ENCODE measurements at places on chromosomes 5 and 9. TPM values are rescaled to one million over a fixed set of nuclear protein-coding genes. Genes with fewer than 3 reads are reported as not detected.

GIN1 gene
- total RNA-seq: 7.2 TPM

NMUR2 gene
- total RNA-seq: not detected

NFIB gene
- total RNA-seq: 0.18 TPM

TMEM252 gene
- total RNA-seq: not detected

STK32A gene
- total RNA-seq: not detected

IQGAP2 gene
- 28.2 TPM for total RNA-seq

DNA sequence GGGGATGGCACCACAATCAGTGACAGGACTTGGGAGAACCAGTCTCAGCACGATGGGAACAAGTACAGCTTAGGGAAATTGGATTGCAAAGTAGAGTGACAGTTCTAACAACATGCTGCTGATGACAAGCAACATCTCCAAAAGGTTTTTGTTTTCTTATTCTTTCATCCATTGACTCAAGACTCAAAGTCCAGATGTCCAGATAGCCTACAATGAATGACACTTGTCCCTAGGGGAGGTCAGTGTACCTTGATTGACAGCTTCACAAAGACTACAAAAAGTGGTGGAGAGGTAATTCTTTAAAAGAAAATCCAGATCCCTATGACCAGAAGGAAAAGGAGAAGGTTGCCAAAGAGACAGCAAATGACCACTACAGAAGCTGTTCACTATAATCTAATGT is 323.9 kb downstream of the TMEM232 start:
- H3K36me3 ChIP-seq: no peaks in the 10 kb centered on the region
- no peak overlapping the region for H3K27ac ChIP-seq
- DNase-seq: no peak
- H3K27me3 ChIP-seq: no peaks in the 10 kb centered on the region
- no peaks in the 10 kb centered on the region for H3K4me1 ChIP-seq
- H3K4me3 ChIP-seq: no peak overlapping the region

- no peaks in the 10 kb centered on the region for H3K27me3 ChIP-seq
- no peaks in the 10 kb centered on the region for H3K36me3 ChIP-seq
- no peaks in the 10 kb centered on the region for H3K4me1 ChIP-seq
- H3K4me3 ChIP-seq: no peak overlapping the region
- H3K27ac ChIP-seq: no peak overlapping the region
- no peak for DNase-seq
Observed at GRCh38 chr5:120017513-120017912, 388.2 kb downstream of the FAM170A start.

DNA sequence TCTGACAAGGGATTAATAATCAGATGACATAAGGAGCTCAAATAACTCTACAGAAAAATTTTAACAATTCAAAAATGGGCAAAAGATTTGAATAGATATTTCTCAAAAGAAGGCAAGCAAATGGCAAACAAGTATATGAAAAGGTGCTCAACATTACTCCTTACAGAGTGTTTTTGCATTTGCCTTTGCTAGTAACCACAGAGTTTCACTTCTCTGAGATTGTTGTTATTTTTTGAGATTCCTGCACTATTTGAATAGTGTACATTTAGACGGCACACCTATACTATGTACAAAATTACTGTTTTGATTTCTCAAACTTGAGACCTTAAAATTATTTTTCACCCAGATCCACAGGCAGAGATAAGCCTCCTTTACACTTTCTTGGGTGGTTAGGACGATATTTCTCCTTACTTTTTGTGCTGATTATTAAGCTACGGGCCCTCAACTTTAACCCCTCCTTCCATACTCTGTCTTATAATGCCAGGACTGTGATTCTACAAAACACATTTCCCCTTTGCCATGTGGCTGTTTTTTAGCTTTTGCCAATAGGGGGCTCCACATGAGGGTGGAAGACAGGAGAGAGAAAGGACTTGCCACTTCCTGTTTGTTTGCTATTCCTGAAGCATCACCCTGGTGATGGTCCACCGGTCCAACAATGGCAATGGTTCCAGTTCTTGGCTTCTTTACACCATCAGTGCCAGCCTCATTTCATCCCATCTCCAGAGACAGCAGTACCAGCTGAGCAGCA is 65.0 kb upstream of the DAP start:
- DNase-seq: no peak
- H3K27me3 ChIP-seq: no peaks in the 10 kb centered on the region
- no peak overlapping the region for H3K27ac ChIP-seq
- no peak overlapping the region for H3K4me3 ChIP-seq
- H3K36me3 ChIP-seq: no peaks in the 10 kb centered on the region

GRCh38 chr9:136671646-136672430 is 9.1 kb downstream of the EGFL7 start:
- DNase-seq: no peak
- no peaks in the 10 kb centered on the region for H3K36me3 ChIP-seq
- H3K4me3 ChIP-seq: no peak overlapping the region
- H3K27me3 ChIP-seq: no peaks in the 10 kb centered on the region
- H3K27ac ChIP-seq: no peak overlapping the region
- H3K4me1 ChIP-seq: no peaks in the 10 kb centered on the region

- peak within 1 kb of the TSS; percentile 42 for H3K4me3 ChIP-seq
- H3K27me3 ChIP-seq: peaks cover 9% of the 10 kb centered on the region
- no peaks in the 10 kb centered on the region for H3K4me1 ChIP-seq
Observed at GRCh38 chr5:58582803-58583491, at the start of gene RAB3C. TSS of gene RAB3C (plus strand) at chr5:58583075. CDS start at chr5:58583209, 134 bp downstream.

- no peak overlapping the region for H3K4me3 ChIP-seq
- no peak overlapping the region for H3K27ac ChIP-seq
- no peaks in the 10 kb centered on the region for H3K27me3 ChIP-seq
- H3K36me3 ChIP-seq: no peaks in the 10 kb centered on the region
Observed at GRCh38 chr5:56330806-56331205, 97.7 kb upstream of the ANKRD55 start.

DNA sequence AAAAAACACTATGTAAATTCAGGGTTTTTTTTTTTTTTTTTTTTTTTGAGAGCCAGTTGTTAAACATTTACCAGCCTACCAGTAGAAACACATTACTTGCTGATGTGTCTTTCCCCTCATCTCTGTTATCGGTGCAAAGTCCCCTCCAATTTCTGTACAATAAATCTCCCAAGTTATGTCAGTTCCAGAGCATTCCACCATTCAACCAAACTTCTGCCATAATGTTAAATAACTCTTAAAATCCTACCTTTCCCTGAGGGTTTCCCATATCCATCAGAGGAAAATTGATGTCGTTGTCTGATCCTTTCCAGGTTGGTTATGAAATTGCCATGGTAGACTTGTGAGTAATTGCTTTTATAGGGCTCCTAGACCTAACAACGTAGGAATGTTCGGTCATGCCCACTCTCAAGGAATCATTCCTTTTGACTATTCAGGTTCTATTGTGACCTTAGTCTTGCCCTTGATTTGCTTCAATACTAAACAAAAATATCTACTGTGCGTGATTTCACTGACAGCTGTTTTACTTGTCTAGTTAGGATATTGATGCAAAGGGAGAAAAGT is 5.6 kb upstream of the PPP2R2B start:
- no peak for DNase-seq
- H3K36me3 ChIP-seq: no peaks in the 10 kb centered on the region
- H3K27ac ChIP-seq: no peak overlapping the region
- no peaks in the 10 kb centered on the region for H3K27me3 ChIP-seq

GRCh38 chr9:134047868-134048581 is 19.8 kb downstream of the BRD3 start:
- no peak overlapping the region for H3K4me3 ChIP-seq
- peaks cover 27% of the 10 kb centered on the region for H3K36me3 ChIP-seq
- H3K4me1 ChIP-seq: no peaks in the 10 kb centered on the region
- no peaks in the 10 kb centered on the region for H3K27me3 ChIP-seq
- DNase-seq: no peak

GRCh38 chr9:38141746-38142591 is 72.9 kb upstream of the SHB start:
- H3K4me3 ChIP-seq: no peak overlapping the region
- no peak for DNase-seq
- H3K27ac ChIP-seq: no peak overlapping the region

GRCh38 chr9:108396193-108396592 is 459.6 kb downstream of the ACTL7B start:
- no peaks in the 10 kb centered on the region for H3K4me1 ChIP-seq
- no peak for DNase-seq
- H3K27ac ChIP-seq: no peak overlapping the region
- H3K36me3 ChIP-seq: no peaks in the 10 kb centered on the region

DNA sequence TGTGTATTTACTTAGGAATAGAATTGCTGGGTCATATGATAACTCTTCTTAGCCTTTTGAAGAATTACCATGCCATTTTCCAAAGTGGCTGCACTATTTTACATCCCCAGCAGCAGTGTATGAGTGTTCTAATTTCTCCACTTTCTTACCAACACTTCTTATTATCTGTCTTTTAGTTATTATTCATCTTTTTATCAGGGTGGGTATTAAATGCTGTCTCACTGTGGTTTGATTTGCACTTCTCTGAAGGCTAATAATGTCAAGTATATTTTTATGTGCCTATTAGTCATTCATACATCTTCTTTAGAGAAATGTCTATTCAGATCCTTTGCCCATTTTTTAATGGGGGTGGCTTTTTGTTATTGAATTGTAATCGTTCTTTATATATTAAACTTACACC is 36.8 kb downstream of the SLC1A3 start:
- H3K4me3 ChIP-seq: no peak overlapping the region
- no peak overlapping the region for H3K27ac ChIP-seq
- no peak for DNase-seq
- H3K36me3 ChIP-seq: no peaks in the 10 kb centered on the region
- H3K4me1 ChIP-seq: no peaks in the 10 kb centered on the region
- no peaks in the 10 kb centered on the region for H3K27me3 ChIP-seq

GRCh38 chr5:17730421-17730820 is 96.2 kb downstream of the TAF11L14 start:
- H3K27ac ChIP-seq: no peak overlapping the region
- no peaks in the 10 kb centered on the region for H3K4me1 ChIP-seq
- no peak for DNase-seq
- no peak overlapping the region for H3K4me3 ChIP-seq
- no peaks in the 10 kb centered on the region for H3K27me3 ChIP-seq

DNA sequence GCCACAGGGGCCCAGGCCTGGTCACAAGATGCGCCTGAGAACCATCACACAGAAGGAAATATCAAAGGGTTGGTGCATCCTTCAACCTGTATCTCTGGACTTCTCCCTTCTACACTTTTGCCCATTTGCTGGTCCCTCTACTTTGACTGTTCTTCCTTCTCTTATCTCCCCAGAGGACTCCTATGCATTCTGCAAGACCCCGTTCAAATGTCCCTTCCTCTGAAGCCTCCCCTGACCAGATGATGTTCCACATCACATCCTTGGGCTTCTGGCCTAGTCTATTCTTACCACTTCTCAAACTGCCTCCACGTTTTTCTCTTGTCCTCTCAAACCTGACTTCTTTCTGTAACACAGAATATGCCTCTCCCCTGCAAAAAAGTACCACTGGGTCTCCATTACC is 34.3 kb downstream of the STK10 start:
- no peak for DNase-seq
- no peaks in the 10 kb centered on the region for H3K27me3 ChIP-seq
- peaks cover 27% of the 10 kb centered on the region for H3K36me3 ChIP-seq
- peaks cover 47% of the 10 kb centered on the region for H3K4me1 ChIP-seq
- 0 out of 2 replicates have a peak overlapping the region, but pooled peaks have one; percentile 10 for H3K27ac ChIP-seq
- H3K4me3 ChIP-seq: no peak overlapping the region

GRCh38 chr5:102865510-102866236 is 110.6 kb downstream of the PAM start:
- H3K4me1 ChIP-seq: peaks cover 5% of the 10 kb centered on the region
- H3K27me3 ChIP-seq: no peaks in the 10 kb centered on the region
- no peaks in the 10 kb centered on the region for H3K36me3 ChIP-seq
- peak overlapping the region; percentile 64 for H3K4me3 ChIP-seq

DNA sequence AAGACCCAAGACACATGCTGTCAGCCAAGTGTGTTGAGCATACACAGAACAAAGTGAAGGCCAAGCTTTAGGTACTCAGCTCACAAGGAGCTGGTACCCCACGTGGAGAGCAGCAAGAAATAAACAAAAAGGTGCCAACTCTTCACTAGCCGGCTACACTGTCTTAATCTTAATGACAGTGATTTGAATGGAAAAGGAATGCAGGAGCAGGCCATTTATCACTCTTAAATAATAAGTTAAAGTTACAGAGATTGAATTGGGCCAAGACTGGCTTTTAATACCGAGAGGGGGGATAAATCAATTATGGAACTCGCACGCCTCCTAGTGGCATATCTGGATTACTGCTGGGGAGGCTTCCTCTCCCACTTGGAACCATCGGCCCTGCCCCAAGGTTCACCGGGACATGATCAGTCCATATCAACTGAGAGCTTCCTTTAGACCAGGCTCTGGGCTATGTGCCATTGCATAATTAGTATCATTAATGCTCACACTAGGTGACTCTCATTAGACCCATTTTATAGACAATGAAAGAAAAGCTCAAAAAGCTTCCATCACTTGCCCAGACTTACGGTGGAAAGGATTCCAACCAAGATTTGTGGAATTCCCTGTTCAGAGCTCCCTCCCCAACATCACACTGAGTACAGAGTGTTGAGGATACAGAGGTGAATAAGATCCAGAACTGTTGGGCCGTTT is 94.0 kb downstream of the ACTL7B start:
- peaks cover under 1% of the 10 kb centered on the region for H3K4me1 ChIP-seq
- no peaks in the 10 kb centered on the region for H3K36me3 ChIP-seq
- H3K27me3 ChIP-seq: no peaks in the 10 kb centered on the region
- no peak for DNase-seq

Data from GM12878 (cell line).